Small intestine (tissue), 16 donors: ENCODE measurements at places on chromosomes 1 and 21.

DNA sequence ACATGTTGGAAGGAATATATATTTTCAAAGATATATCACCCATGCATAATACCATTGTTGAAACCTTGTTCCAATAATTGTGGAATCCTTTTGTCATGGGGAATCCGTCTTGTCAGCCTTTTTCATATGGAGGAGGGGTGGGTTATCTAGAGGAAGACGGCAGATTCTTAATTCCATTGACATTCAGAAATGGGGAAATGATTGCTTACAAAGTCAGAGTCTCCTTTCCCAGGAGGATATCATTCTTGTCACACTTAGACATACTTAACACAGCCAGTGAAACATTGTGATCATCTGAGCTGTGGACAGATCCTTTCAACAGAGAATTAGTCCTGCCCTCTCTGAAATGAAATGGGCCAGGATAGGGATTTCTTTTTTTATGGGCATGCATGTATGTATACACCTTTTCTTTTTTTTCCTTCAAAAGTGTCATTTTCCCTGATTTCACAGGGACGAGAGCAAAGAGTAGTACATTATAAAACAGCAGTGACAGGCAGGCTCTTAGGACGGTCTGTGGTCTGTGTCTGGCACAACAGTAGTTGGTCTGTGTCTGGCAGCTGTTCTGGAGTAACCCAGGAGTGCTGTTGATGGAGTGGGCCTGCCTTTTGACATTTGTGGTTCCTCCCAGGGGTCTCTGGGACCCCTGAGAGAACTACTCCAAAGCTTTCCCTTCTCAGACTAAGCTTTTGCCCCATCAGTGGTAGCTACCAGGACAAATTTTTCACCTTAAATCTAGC lies 50.1 kb downstream of the VPS13D start:
- DNase-seq: no peak

DNA sequence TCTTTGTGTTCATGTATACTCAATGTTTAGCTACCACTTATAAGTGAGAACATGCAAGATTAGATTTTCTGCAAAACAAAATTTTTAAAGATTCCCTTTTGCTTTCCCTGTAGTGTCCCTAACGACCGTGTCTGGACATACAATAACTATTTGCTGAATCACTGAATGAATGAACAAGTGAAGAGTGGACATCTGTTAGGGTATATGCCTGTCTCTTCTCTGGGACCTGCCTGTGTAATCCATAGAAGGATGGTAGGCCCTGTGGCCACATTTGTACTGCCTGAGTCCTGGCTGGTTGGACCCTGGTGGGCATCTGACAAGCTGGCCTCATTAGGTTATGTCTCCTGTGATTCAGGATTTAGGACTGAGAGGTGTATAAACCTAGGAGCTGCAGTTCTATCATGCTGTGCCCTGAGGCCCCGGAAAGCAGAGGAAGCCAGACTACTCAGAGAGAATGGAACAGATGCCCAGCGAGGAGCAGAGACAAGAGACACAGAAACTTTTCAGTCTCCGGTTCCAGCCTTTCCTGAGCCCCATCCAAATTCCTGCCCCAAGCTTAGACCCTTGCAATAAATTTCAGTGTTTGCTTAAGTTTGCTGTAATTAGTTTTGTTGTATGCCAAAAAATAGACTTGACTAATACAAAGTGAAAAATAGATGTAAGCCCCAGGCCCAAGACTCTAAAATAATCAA lies 7.5 kb upstream of the NCF2 start:
- DNase-seq: no peak

DNA sequence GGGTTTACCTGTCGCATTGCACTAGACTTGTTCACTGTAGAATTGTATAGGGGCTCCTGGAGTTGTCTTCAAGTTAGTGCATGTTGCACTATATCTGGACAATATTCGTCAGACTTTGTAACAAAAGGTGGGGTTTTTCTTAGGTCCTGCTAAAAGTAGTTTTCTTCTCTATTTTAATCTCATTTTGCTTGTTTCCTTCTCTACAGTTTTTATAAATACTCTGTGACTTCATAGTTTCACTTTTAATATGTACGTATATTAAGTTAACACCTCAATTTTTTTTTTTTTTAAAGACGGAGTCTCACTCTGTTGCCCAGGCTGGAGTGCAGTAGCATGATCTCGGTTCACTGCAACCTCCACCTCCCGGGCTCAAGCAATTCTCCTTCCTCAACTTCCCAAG lies 26.5 kb upstream of the MRPS6 start:
- no peak for DNase-seq

- no peak for DNase-seq
Observed at GRCh38 chr1:171335964-171336363, 22.0 kb downstream of the FMO4 start.

GRCh38 chr1:221714227-221715152 lies 27.4 kb downstream of the DUSP10 start:
- DNase-seq: no peak

- peak; percentile 43 for DNase-seq
Observed at GRCh38 chr1:40344597-40344996, 27.5 kb upstream of the COL9A2 start.
